ENCODE measurements at places on chromosomes 7 and 10. TPM values are rescaled to one million over a fixed set of nuclear protein-coding genes. Genes with fewer than 3 reads are reported as not detected.

C7orf33 gene
- not detected for total RNA-seq

SLC39A12 gene
- not detected for total RNA-seq

GRCh38 chr10:104417637-104418292, 64.1 kb downstream of the CFAP58 start:
- no peak for DNase-seq
- no peaks in the 10 kb centered on the region for H3K36me3 ChIP-seq
- H3K27me3 ChIP-seq = peaks cover 8% of the 10 kb centered on the region
- H3K4me1 ChIP-seq = no peaks in the 10 kb centered on the region
- no peak overlapping the region for H3K4me3 ChIP-seq

GRCh38 chr7:33221390-33221789, 92.0 kb downstream of the BBS9 start:
- no peak for DNase-seq
- H3K27me3 ChIP-seq = no peaks in the 10 kb centered on the region
- H3K4me3 ChIP-seq = no peak overlapping the region
- H3K4me1 ChIP-seq = no peaks in the 10 kb centered on the region
- no peak overlapping the region for H3K27ac ChIP-seq

GRK5 gene
- 22.7 TPM for total RNA-seq

Measured in activated CD4-positive, alpha-beta memory T cell treated with anti-CD3 and anti-CD28 coated beads for 36 hours (primary cell).